BE2C (cell line): ENCODE measurements at places on chromosomes 1 and 21.

GRCh38 chr1:230891413-230891812, 23.1 kb upstream of the C1orf198 start:
- DNase-seq = no peak

DNA sequence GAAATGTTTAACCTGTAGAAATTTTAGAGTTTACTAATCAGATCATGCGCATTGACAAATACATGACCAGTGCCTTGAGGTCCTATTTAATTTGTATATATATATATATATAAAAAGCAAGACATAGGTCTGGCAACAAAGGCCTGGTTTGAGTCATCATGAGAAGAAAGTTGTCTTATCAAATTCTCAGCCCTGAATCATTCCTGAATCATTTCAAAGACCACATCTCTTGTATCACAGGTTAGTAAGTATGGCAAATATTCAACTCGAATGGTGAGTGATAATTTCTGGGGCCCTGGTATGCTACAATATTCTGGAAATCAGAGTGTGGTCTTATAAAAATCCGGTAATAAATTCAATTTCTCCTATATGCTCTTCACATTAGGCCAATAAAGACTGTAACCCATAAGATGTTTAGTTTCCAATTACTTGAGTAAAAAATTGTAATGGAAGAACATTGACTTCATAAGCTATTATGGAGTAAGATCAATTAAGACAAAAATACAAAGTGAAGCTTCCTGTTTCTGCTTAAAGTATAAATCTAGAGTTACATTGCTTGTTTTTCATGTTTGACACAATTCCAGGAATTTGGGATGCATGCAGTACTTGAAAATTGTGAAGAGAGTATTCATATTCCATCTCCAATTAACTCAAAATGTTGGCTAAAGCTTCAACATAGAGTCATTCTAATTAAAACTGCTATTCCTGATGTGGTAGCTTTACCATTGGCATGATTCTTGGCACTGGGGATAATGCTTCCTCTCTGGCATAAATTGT, 309.4 kb downstream of the BRINP3 start:
- no peak for DNase-seq

DNA sequence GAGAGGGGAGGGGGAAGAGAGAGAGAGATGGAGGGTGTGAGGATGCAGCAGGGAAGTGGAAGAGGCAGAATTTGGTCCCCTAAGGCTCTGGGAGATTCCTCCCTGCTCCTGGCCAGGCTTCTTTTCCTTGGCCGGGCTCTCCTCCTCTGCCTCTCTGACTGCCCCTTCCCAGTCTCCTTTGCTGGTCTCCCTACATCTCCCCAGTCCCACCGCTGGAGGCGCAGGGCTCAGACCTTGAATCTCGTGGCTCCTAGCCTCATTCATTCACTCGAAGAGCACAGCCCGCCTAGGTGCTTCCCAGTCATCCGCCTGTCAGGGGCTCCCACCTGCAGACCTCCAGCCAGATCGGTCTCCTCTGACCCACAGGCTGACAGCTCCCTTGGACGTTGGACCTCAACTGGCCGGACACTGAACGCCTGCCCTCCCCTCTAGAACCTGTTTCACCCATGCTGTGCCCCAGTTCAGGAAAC, 76.5 kb downstream of the VWA5B1 start:
- peak; percentile 61 for DNase-seq

DNA sequence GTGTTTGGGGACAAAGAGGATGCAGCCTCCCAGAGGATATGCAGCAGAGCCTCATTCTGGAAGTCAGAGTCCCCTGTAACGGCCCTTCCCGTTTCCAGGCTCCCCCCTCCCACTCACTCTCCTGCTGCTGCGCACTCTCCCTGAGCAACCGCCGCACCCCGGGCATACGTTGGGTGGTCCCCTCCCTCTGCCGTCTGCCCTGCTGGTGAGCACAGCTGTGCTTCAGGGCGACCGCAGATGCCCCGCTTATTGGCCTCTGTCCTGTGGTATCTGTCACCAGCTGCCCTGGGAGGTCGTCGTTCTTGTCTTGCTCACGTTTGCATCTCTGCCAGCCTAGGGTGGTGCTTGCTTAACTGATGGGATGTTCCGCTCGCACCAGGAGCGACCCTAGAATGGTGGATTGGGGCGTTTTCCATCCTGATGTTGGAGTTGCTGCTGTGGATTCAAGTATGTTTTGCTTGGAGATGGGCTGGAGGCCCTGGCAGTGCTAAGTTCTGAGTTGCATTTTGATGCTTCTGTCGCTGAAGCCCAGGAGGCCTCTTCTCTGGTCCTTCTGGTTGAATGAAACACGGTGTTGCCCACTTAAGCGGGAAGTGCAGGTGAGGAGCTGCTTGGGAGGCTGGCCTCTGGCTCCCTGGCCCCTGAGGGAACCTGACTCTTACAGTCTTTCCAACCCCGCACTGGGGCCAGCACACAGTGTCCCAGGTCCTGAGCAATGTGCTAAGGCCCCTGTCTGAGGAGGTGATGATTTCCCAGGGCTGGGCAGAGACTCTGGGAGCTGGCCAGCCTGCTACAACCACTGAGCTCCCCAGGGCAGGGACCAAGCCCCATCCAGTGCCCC, 3.2 kb downstream of the TMEM201 start:
- DNase-seq = peak; percentile 43

DNA sequence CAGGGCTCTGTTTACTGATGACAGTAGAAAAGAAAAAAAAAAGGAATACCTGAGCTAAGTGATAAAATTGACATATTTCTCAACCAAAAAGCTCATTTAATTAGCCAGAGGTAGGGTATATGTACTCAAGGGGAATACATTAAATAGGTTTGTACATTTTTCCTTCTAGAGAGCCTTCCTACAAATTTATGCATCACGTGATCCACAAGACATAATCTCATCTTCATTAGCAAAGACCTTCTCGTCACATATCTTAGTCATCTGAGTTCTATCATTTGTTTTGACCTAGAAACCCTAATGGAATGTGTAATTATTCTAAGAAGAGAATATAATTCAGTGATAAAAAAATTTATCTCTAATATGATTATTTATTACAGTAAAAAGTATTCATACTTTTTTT, 30.7 kb upstream of the CFHR4 start:
- no peak for DNase-seq

DNA sequence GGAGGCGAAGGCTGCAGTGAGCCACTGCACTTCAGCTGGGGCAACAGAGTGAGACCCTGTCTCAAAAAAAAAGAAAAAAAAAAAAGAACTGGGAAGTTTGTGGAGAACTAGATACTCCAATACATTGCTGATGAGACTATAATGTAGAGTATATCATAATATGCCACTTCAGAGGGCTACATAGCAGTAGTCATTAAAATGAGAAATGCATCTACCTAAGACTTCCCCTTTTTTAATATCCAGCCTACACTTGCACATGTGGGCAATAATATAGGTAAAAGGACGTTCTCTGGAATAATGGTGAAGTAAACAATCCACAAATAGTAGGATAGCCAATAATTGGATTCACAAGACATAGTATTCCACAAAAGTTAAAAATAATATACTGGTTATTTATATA, 311.0 kb downstream of the HLX start:
- no peak for DNase-seq

- DNase-seq = no peak
Measured at GRCh38 chr1:210516092-210516656, 187.5 kb downstream of the HHAT start.

GRCh38 chr1:56798053-56798471, 21.1 kb downstream of the FYB2 start:
- no peak for DNase-seq
